ENCODE measurements at places on chromosomes 13 and 19.
A peak's percentile ranks its signal among the peaks of the same experiment; 100 is the strongest.

DNA sequence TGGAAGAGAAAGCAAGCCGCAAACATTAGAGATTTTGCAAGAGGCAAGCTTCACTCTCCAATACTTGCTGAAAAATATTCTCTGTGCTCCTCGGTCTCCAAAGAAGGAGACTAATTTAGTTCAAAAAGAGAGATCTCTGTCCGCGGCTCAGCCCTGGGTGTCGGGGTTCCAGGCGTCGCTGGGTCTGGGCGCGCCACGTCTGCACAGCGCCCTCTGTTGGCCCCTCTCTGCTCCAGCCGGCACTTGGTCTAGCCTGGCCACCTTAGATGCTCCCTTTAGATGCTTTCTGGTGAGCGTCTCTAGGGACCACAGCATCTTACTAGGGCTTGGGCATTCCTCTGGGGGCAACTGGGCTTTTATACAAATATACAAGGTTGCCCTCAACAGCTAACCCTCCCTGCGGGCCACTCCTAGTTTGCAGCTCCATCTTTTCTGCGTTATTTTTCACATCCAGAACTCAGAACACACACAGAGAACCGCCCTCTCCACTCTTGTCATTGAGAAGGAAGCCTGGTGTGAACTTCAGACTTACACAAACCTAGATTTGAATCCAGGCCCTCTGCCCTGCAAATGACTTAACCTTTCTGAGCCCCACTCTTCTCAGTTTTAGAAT is 78.3 kb downstream of the CYSLTR2 start:
- peak; percentile 23 for DNase-seq

- DNase-seq, result no peak
These were observed 912 bp downstream of the GRK1 start for GRCh38 chr13:113667771-113668490.

DNA sequence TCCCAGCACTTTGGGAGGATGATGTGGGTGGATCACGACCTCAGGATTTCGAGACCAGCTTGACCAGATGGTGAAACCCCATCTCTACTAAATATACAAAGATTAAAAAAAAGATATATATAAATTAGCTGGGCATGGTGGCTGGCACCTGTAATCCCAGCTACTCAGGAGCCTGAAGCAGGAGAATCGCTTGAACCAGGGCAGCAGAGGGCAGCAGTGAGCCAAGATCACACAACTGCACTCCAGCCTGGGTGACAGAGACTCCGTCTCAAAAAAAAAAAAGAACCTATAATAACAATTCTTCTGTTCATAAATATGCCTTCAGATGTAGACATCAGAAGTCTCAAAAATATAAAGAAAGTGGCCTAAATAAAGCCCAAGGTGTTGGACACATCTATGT is 7.6 kb downstream of the ZNF737 start:
- DNase-seq, result no peak

DNA sequence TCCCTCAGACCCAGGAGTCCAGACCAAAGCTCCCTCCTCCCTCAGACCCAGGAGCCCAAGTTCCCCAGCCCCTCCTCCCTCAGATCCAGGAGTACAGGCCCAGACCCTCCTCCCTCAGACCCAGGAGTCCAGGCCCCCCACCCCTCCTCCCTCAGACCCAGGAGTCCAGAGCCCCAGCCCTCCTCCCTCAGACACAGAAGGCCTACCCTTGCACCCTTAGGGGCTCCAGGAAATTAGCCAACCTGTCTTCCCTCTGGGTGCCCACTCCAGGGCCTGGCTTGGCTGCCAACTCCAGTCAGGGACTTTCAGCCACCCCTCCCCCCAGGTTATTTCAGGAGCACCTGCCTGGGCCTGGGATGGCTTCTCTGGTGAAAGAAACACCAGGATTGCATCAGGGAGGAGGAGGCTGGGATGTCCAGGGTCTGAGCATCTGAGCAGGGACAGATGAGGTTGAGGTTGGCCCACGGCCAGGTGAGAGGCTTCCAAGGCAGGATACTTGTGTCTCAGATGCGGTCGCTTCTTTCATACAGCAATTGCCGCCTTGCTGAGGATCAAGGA is at the start of gene FGF21:
TSS of gene FGF21 (plus strand) at position 441 of the 558 bp plus-strand sequence. CDS start 713 bp downstream, outside the sequence.
- no peak for DNase-seq

DNA sequence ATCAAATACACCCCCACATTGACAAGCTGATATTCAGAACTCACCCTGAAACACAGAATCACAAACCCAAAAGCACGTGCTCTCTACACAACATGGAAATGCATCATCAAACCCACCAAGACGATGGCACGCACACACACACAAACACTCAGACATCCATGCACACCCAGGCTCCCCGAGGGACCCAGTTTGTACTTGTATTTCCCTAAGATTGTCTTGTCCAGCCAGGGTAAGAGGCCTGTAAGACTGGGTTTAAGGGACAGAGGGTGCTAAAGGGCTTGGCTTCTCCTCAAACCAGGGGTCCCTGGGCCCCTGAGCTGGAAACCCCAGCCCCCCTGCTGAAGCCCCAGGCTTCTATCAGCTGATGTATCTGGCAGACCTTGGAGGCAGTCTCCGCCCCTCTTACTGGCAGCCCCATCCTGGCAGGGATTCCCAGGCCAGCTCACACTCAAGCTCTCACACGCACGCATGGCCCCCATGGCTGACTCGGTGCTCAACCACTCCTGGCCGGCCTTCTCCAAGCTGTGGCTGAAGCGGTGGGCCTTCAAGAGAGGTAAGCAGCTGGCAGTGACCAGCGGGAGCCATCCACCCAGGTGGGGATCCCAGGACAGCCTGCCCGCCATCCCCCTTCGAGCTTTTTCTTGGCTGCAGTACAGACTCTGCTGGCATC is 6.5 kb downstream of the ARHGEF18 start:
- DNase-seq, result no peak

- no peak for DNase-seq
These were observed 53.2 kb downstream of the RB1 start for GRCh38 chr13:48356750-48357149.

GRCh38 chr13:29535663-29536655 is 59.5 kb downstream of the SLC7A1 start:
- no peak for DNase-seq

DNA sequence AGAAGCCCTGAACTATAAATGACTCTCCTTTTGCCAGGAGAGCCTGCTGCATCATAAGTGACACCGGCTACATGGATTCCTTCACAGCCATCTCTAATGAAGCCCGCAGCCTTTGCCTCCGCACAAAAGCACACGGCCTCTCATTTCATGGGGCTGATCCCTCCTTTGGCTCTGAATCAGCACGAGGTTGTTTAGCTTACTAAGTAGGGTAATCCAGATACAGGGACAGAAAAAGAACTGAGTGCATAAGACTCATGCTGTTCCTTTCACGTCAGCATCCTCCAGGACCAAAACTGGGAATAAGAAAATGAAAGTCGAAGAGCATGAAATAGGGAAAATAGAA is 136.3 kb downstream of the DCT start:
- no peak for DNase-seq

- DNase-seq, result no peak
These were observed 34.9 kb upstream of the SIAH3 start for GRCh38 chr13:45886466-45886865.

DNA sequence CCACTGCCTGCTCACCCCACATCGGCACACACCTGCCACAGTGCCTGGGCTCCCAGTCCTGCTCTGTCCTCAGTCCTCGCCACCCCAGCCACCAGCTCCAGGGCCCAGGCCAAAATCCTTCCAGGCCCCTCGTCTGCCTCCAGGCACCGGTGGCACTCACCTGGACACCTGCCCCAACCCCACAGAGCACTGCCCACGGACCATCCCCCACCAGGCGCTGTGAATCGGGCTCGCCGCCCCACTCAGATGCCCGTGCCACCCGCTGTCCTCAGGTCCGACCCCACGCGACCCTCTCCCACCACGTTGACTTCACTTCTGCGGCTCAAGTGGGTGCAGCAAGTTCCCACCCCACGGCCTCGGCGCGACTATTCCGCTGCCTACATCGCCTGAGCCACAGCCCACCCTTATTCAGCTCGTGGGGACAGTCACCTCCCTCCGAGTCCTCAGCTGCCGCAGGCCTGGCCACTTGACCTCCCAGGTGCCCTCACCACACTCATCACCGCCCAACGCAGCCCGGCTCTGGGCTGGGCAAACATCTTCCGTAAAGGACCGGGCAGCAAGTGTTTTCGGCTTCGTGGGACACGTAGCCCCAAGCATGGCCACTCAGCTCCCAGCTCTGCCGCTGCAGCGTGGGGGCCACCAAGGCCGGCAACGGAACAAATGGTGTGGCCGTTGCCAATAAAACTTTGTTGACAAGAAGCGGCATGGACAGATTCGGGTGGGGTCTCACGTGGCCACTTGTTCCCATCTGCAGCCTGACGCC is 5.7 kb downstream of the PIP5K1C start:
- no peak for DNase-seq

- no peak for DNase-seq
These were observed 121.2 kb downstream of the ZNF737 start for GRCh38 chr19:20444202-20444885.

- DNase-seq, result no peak
These were observed 977.6 kb downstream of the SLITRK5 start for GRCh38 chr13:88648598-88649373.

- no peak for DNase-seq
These were observed 116.7 kb upstream of the GJB6 start for GRCh38 chr13:20348645-20349408.

DNA sequence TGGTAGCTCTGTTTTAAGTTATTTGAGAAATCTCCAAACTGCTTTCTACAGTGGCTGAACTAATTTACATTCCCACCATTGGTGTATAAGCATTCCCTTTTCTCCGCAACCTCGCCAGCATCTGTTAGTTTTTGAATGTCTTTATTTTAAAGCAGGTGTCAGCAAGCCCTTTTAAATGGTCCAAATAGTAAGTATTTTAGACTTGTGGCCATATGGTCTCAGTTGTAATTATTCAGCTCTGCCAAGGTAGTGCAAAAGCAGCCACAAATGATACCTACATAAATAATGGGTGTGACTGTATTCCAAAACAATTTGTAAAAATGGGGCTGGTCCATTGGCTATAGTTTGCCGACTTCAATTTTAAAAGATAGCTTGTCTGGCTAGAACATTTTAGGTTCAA is 58.7 kb upstream of the TMTC4 start:
- no peak for DNase-seq

GRCh38 chr13:95193509-95194230 is 107.6 kb downstream of the ABCC4 start:
- DNase-seq, result no peak

DNA sequence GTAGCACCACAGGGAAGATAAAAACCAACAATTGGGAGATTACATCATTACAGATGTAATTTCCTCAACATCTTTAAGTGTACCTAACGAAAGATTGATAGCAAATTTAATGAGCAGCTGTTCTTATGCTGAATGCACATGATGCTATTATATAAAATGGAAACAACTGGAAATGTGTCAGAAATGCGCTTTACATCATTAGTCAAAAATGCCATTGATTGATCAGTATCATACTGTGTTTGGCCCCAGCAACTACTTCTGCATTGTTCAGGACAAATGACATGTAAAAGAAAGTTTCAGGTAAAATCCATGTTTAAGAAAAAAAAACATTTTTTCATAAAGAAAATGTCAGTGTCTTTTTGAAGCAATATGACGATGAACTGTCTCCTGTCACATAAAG is 625.5 kb upstream of the MIR17HG start:
- no peak for DNase-seq

DNA sequence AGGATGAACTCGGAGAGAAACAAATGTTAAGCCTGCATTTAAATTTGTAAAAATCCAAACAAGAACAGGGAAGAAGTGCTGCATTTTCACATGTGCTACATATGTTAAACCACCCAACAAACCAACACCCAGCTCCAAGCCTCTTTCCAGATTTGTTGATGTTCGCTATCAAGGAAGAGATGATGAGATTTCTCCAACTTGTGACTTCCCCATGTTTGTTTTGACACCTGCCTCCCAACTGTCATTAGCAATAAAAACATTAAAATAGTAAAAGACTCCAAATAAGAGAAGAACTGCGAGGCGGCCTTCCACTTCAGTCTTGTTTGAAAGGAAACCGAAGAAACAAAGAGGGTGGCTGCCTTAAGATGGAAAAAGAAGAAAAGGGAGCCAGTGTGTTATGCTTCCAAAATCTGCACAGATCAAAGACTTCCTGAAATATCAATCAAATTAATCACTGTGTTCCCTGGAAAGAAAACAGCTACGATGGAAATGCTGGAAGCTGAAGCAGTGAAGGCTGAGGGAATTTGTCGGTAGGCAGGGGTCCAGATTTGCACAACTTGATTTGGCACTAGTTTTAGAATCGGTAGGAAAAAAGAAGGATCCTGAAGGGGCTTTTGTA is 14.0 kb upstream of the GGACT start:
- DNase-seq, result no peak

- no peak for DNase-seq
These were observed 268.4 kb downstream of the FOXO1 start for GRCh38 chr13:40398065-40398464.

DNA sequence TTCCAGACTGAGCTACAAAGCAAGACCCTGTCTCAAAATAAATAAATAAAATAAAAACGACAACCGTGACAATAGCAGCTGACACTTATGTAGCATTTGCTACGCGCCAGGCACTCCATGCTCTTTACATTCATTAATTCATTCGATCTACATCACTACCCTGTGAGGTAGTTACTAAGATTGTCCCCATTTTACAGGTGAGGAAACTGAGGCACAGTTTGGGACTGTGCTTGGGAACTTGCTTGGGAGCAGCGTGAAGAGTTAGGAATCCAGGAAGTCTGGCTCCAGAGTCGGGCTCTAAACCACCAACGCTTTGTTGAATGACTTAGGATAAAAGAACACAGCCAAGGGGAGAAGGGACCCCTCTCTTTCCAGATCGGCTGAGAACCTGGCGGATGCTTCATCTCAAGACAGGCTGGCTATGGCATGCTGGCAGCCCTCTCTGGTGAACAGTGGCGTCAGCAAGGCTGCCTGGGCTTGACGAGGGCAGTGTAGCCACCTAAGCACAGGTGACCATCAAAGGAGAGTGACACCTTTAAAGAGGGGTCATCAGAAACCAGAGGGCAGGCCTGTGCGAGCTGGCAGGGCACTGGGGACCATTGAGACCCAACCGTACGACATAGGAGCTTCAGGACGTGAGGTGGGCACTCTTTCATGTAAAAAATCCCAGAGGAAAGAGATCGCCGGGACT is 591 bp downstream of the DOHH start:
- no peak for DNase-seq

- DNase-seq, result no peak
These were observed 4.4 kb downstream of the TNFRSF19 start for GRCh38 chr13:23574421-23575145.

Measured in activated T-helper 1 cell treated with anti-CD3 and anti-CD28 coated beads, Interleukin-2, amount 50 U/mL, for 16 hours (primary cell).